ENCODE measurements at places on chromosomes 7 and 10. TPM values are rescaled to one million over a fixed set of nuclear protein-coding genes. Genes with fewer than 3 reads are reported as not detected.

GRCh38 chr7:1459920-1460820, 900 bp upstream of the MICALL2 start:
- H3K4me1 ChIP-seq: peaks cover 32% of the 10 kb centered on the region
- no peaks in the 10 kb centered on the region for H3K36me3 ChIP-seq
- peak overlapping the region; percentile 45 for H3K27ac ChIP-seq
- no peaks in the 10 kb centered on the region for H3K27me3 ChIP-seq
- H3K4me3 ChIP-seq: peak overlapping the region; percentile 55

DNA sequence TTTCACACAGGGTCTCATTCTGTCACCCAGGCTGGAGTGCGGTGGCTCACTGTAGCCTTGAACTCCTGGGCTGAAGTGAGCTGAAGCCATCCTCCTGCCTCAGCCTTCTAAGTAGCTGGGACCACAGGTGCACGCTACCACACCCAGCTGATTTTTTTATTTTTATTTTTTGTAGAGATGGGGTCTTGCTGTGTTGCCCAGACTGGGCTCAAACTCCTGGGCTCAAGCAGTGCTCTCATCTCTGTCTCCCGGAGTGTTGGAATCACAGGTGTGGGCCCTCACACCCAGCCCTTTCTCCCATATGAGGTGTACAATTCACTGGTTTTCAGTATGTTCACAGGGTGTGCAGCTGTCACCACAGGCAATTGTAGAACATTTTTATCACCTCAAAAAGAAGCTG, 5.2 kb downstream of the INPP5A start:
- DNase-seq: no peak
- no peak overlapping the region for H3K27ac ChIP-seq
- no peak overlapping the region for H3K4me3 ChIP-seq
- H3K27me3 ChIP-seq: no peaks in the 10 kb centered on the region
- no peaks in the 10 kb centered on the region for H3K36me3 ChIP-seq
- H3K4me1 ChIP-seq: peaks cover 39% of the 10 kb centered on the region

GRCh38 chr7:132009778-132010177, 453.4 kb upstream of the PODXL start:
- peak overlapping the region; percentile 11 for H3K27ac ChIP-seq
- no peak overlapping the region for H3K4me3 ChIP-seq
- peaks cover 6% of the 10 kb centered on the region for H3K4me1 ChIP-seq
- H3K27me3 ChIP-seq: no peaks in the 10 kb centered on the region
- H3K36me3 ChIP-seq: no peaks in the 10 kb centered on the region
- DNase-seq: peak; percentile 54

The LSM8 gene
- 19.9 TPM for total RNA-seq

The AIFM2 gene
- total RNA-seq: 7.5 TPM

The SUGCT gene
- 17.9 TPM for total RNA-seq

Measured in astrocyte (in vitro differentiated cells and primary cell).